Stimulated activated CD4-positive, alpha-beta T cell treated with anti-CD3 and anti-CD28 coated beads, TNF-alpha, amount 100 ng/mL, for 4 hours (primary cell): ENCODE measurements at places on chromosomes 2 and 18.

DNA sequence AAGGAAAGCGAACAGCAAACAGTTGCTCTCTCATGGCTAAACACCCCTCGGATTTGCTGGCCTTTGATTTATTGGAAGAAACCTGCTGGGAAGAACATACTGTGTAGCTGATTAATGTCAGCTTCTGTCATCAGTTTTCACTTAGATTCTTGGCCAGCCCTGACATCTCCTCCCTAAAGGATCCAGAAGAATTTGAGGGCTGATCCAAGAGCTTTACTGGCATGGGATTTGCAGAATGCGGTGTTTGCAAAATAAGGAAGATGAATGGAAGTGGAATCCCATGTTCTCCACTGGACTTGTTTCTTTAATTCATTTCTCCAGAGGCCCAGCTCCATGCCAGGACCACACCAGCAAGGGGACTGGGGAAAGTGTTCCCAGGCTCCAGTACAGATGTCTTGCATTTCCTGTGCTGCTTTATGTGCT lies 80.5 kb downstream of the RDH14 start:
- DNase-seq = no peak

DNA sequence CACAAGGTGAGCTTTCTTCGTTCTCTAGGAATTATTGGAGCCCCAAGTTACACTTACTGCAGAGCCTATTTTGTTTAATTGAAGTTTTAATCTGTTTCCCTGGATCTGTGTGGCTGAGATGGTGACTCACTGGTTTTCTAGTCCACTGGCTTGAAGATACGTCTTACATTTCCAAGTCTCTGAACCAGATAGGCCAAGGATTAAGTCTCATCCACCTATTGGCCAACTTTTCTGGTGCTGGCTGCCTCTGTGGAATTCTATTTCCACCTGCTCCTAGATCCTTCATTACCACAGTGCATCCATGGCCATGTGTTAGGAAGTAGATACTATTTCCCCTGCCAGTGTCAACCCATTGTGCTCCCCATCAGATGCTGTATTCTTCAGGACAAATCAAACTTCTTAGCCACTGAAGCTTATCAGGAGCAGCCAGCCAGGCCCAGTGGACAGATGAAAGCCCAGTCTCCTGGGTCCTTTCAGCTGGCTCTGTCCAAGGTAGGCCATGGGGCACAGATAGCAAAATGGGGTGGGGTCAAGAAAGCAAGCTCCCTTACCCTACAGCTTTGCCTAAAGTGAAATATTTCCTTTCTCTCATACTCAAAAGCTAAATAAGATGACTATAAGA lies 198.8 kb upstream of the TCF4 start:
- no peak for DNase-seq

- DNase-seq = no peak
Measured at GRCh38 chr18:3790703-3791102, 340.7 kb downstream of the TGIF1 start.

DNA sequence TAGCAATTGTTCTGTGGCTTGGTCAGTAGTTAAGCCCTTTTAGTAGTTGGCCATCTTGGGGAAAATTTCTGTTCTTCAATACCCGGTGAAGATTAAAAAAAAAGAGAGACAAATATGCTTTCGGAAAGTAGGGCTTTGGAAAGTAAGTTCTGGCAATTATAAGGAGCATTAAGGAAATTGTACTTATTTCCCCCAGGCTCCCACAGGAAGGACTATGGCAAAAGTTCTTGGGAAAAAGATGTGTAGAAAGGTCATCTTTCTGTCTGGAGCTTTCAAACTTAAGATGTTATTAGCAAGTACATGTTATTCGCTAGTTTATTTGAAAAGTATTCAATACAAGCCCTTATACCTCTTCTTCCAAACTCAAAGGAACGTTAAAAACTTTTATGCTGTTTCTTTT lies 144.5 kb downstream of the MTX2 start:
- DNase-seq = no peak

GRCh38 chr2:3290655-3291054 lies 87.0 kb downstream of the EIPR1 start:
- no peak for DNase-seq

DNA sequence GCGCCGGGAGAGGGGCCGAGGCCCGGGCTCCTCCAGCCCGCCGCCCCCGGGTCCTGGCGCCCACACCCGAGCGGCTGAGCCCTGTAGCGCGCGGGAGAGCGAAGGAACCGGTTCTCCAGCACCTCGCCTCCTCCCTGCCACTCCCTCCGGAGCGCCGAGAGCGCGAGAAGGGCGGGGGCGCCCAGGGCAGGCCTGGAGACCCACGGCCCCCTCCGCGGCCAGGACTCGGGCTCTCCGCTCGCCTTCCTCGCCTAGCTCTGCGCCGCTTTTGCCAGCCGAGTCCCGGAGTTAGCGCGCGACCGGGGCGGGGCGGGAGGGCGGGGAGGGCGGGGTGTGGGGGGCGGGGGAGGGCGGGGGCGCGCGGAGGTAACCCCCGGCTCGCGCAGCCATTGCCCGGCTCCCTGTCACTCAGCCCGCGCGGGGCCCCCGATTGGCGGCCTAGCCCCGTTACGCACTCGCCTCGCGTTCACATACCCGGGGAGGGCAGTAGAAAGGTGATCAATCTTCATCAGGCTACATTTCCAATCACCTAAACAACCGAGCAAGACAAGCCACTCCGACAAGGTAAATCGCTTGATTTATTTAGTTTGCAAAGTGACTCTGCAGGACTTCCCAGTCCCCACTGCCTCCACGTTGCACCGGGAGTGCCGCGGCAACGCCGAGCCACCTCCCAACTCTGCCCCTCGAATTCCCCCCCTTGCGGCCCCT lies at the start of gene OTX1:
OTX1 (plus strand) TSS at position 497 of the 708 bp plus-strand sequence. CDS start 2,161 bp downstream, outside the sequence.
- peak; percentile 26 for DNase-seq

- peak; percentile 46 for DNase-seq
Measured at GRCh38 chr2:112996635-112997034, 8.6 kb upstream of the IL36A start.

GRCh38 chr18:8656232-8656631 lies 47.0 kb downstream of the RAB12 start:
- no peak for DNase-seq

DNA sequence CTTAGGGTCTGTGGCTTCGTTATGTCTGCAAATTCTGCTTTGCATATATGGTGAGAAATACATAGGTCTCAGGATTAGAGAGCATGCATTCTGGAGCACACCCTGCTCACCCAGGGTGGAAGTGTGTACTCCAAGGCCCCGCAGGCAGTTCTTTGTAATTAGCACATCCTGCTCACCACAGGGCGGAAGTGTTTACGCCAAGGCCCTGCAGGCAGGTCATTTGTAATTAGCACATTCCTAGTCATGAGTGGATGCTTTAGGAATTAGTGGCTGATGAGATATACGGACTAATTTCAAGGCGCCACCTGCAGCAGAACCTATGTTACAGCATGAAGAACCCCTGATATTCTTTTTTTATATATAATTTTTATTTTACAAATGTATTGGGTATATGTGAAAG lies 4.2 kb downstream of the ALLC start:
- no peak for DNase-seq

DNA sequence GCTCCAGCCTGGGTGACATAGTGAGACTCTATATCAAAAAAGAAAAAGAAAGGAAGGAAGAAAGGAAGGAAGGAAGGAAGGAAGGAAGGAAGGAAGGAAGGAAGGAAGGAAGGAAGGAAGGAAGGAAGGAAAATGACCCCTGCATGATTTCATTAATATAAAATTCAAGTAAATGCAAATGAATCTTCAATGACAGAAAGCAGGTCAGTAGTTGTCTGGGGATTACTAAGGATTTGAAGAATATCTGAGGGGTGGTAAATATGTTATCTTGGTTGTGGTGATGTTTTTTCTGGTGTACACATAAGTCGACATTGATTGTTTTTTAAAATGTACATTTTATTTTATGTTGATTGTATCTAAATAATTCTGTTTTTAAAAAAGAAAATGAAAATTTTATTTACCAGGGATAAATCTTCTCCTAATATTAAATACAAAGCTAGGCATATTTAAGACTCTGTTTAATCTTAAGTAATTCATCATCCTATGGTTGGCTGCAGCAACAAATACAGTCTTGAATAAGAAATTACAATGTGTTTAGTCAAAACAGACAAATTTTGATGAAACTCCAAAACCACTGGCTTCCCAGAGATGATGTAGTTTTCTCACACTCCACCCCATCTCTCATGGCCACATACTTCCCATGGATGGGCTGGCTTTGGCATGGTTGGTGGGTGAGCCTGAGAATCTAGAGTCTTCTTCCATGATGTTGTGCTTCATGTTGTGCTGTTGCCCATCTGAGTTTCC lies 314.7 kb upstream of the REG3G start:
- no peak for DNase-seq

DNA sequence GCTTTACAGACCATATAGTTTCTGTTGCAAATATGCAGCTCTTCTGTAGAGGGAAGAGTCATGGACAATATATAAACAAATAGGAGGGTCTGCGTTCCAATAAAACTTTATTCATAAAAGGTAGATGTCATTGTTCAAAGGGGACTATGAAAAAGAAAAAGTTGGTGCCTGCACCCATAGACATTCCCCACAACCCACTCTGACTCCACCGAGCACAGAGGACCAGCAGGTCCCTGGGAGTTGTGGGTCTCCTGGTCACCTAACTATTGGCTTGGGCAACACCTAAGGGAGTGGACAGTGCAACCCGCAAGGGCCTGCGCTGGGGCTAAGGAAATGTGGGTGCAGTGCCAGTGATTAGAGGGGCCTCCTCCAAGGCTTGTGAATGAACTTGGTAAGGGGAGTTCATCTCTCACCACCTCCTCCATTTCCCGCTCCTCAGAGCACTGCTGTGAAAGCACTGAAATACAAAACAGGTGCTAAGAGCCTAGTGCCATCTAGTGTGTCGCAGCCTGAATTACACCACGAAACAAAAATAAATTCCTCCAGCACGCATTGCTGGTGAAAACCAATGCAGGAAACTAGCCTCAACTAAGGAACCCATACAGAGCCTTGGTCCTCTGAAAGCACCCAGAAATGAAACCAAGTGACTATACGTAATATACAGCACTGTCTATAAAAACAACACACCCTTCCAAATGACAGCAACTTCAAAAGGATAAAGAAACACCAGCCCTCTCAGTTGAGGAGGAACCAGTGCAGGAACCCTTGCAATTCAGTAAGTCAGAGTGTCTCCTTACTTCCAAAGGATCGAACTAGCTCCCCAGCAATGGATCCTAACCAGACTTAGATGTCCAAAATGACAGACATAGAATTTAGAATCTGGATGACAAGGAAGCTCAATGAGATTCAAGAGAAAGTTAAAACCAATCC lies 166.6 kb downstream of the RNF144A start:
- DNase-seq = no peak

GRCh38 chr2:181354626-181355025 lies 102.6 kb upstream of the ITGA4 start:
- no peak for DNase-seq

DNA sequence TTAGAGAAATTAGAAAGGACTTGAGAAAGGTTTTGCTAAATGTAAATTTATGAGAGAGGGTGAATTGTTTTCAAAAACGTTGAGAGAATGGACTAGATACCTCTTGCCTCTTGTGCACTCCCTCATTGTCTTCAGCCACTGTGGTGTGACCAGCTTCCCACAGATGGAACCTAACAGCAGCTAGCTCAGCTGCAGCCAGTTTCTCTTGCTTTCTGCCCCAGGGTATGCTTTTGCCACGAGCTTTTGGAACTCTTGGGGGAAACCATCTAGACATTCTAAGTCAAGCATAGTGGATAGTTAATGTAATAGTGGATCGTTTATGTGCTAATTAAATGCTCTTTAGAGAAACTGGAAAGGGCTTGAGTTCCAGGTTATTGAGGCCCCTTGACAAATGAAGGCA lies 288.2 kb downstream of the CTNNA2 start:
- DNase-seq = no peak

DNA sequence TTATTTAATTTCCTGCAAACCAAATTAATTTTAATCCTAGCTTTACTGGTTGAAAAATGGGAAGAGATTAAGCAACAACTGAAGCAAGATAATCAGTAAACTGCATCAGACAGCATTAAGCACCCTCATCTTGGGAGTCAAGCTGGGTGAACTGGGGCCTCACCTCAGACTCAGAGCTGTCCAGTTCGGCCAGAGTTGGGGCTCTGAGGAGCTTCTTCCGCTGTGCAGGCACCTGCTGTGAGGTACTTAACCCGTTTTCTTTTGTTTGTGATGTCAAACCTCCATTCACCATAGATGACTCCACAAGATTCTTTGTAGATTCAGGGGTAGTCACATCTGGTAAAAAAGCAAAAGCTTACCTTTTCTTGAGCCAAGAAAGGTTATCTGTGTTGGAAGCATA lies 71.8 kb downstream of the PRELID3A start:
- DNase-seq = no peak

GRCh38 chr18:63700501-63700900 lies 2.3 kb upstream of the SERPINB11 start:
- no peak for DNase-seq

GRCh38 chr2:128599700-128600099 lies 281.0 kb upstream of the HS6ST1 start:
- no peak for DNase-seq

DNA sequence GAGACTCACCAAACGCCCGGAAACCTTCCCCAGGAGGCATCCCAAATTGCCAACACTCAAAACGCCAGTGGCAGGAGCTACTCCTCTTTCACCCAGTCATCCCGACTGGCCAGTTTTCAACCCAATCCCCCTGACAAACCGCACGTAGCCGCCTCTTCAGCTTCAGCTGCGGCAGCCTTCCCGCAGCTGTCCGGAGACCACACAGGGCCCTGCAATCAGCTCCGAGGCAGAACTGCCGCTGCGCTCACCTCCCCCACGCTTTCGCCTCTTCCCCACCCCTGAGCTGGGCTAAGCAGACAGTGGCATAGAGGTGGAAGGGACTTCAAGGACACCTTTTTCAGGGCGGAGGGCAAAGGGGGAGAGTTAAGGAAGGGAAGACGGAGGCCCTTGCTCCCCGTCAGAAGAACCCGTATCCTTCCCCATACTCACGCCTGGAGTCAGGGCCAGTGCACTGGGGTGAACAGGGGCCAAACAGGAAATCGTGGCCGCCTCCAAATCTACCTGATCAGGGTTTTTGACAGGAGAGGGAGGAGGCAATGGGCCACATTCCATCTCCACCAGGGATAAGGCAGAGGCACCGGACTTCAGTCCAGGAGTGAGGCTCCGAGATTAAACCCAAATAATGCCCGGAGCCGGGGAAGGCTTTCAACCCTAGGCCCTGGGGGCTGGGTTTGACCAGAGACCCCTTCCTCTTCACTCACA lies 16.9 kb downstream of the CYP26B1 start:
- DNase-seq = no peak

DNA sequence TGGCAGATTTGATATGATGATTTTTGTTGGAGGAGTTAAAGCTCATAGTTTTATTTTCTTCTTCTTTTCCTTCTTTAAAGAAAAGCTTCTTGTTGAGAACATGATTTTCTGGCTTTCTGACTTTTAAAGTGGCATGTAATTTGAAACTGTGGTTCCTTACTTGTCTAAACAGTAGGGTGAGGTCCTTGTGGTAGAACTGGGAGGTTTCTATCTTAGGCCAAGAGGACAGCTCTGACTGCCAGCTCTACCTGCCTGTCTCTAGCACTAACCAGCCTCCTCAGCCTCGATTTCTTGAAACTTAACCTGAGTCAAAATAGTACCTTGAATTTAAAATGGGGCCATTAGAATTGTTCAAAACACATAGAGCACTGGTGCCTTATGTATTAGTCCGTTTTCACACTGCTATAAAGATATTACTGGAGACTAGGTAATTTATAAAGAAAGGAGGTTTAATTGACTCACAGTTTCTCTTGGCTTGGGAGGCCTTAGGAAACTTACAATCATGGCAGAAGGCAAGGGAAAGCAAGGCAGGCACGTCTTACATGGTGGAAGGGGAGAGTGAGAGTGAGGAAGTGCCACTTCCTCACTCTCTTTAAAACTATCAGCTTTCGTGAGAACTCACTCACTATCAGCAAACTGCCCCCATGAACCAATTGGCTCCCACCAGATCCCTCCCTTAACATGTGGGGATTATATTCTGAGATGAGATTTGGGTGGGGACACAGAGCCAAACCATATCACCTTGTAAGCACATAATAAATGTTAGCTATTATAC lies 119.0 kb downstream of the CERS6 start:
- no peak for DNase-seq
